T-helper 1 cell (primary cell): ENCODE measurements at places on chromosomes 3 and 15.
A peak's percentile ranks its signal among the peaks of the same experiment; 100 is the strongest.

DNA sequence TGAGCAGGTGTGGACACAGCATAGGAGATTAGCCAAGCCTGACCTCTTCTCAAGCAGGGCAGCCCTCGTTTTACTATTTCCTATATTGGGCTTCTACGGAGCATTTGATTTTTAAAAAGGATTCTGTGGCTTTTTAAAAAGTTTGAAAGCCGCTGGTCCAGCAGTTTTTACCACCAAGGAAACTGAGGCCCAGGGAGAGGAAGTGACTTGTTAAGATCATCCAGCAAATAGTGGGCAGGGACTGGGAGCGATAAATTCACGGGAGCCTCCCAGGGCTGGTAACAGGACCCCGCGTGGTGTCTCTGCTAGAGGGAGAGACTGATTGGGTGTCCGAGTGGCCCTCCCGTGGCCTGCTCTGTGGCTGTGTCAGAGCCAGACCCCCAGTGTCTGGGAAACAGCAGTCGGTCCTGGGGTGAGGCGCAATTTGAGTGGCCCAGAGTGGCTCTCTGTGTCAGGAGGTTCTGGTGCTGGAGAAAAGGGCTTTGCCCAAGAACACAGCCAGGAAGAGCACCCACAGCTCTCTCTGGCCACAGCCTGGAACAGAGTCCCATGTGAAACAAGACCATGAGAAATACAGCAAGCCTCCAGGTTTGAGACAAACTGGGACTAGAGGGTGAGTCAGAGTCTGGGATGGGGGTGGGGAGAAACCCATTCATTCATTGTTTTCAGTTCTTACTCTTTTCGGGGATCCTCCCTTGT is 4.2 kb downstream of the FURIN start:
- DNase-seq: peak; percentile 63

GRCh38 chr3:134449277-134449676 is 36.5 kb downstream of the ANAPC13 start:
- no peak for DNase-seq

- no peak for DNase-seq
Measured at GRCh38 chr3:100634493-100635272, 25.3 kb downstream of the ADGRG7 start.

- no peak for DNase-seq
Measured at GRCh38 chr3:117052395-117052794, 342.8 kb downstream of the TUSC7 start.

GRCh38 chr15:51139091-51139490 is 44.4 kb upstream of the TNFAIP8L3 start:
- no peak for DNase-seq

- no peak for DNase-seq
Measured at GRCh38 chr15:92811148-92811913, 88.8 kb upstream of the CHD2 start.

GRCh38 chr3:71225951-71226564 is 357.5 kb downstream of the FOXP1 start:
- DNase-seq: no peak

DNA sequence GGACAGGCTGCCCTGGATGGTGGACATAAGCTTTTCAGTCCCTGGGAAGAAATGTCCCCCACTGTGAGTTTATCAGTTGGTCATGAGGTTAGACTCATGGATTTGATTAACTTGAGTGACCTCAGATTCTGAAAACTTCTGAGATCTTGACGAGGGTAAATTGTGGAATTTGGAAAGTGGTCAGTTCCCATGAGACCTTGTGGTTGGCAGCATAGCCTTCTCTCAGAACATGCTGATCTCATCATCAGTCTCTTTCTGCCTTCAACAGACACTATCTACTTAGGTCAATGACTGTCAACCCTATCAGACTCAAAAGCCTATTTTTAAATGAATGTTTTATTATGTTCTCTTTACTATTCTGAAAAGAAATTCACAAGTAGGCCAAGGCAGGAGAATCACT is 45.6 kb upstream of the NDUFB4 start:
- no peak for DNase-seq
